ENCODE measurements at places on chromosomes 2 and 18.

GRCh38 chr18:35291166-35291565 is 1.1 kb upstream of the ZSCAN30 start:
- no peak for DNase-seq

- DNase-seq = no peak
Measured at GRCh38 chr2:127361929-127362885, 25.6 kb downstream of the MAP3K2 start.

GRCh38 chr2:241111440-241111805 is 9.3 kb upstream of the MTERF4 start:
- DNase-seq = no peak

GRCh38 chr2:96798733-96799622 is 17.1 kb upstream of the CNNM3 start:
- no peak for DNase-seq

- no peak for DNase-seq
Measured at GRCh38 chr18:29153091-29153490, 976.2 kb upstream of the CDH2 start.

- DNase-seq = no peak
Measured at GRCh38 chr2:163665817-163666216, 70.0 kb downstream of the FIGN start.

DNA sequence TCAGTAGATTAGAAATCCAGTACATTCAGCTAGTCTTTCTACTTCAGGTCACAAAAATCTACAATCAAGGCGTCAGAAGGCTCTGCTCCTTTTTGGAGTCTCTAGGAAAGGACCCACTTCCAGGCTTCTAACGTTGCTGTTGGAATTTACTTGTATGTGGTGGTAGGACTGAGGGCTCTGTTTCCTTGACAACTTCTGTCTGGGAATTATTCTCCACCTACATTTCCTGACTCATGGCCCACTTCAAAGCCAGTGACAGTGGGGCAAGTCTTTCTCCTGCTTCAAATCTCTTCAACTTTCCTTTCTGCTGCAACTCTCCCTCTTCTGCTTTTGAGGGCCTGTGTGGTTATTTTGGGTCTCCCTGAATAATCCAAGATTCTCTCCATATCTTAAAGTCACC is 10.4 kb upstream of the TMX3 start:
- no peak for DNase-seq

GRCh38 chr2:182088681-182089320 is 103.1 kb downstream of the PPP1R1C start:
- no peak for DNase-seq

GRCh38 chr2:47190188-47190881 is 35.2 kb upstream of the STPG4 start:
- no peak for DNase-seq

DNA sequence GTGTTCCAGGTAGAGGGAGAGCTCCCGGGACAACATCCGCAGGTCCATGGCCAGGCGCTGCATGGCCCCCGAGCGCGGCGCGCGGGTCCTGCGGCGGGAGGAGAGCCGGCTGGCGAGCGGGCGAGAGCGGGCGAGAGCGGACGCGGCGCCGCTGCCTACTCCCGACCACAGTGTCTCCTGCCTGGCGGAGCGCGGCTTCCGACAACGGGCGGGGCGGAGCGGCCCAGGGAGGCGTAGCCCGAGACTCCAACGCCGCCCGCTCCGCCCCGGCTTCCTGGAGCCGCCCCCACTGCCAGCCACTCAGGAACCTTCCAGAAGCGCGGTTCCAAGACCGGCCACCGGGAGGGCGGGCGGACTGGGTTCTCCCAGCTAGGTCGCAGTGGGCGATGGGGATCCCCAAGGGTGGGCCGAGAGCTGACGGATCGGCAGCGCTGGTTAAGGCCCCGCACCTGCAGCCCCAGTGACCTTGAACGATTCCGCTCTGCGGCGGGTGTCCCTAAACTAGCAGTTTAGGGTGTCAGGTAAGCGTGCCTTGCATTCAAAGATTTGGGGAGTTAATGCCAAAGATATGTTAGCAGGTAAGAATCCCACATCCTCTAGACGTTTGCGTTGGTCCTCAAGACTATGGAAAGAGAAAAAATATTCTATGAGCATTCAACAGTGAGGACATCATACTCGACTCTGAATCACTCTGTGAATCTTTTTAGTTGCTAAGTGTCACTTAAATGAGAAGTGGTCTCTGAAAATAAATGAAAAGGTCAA is at the start of gene ABHD3:
Gene ABHD3 (minus strand): TSS at position 172 of the 762 bp plus-strand sequence. CDS start 109 bp downstream, at position 63.
- DNase-seq = peak; percentile 89

GRCh38 chr2:22800412-22800811 is 584.6 kb upstream of the KLHL29 start:
- DNase-seq = no peak
